ENCODE measurements at places on chromosomes 16 and 17. TPM values are rescaled to one million over a fixed set of nuclear protein-coding genes. Genes with fewer than 3 reads are reported as not detected.
A peak's percentile ranks its signal among the peaks of the same experiment; 100 is the strongest.

DNA sequence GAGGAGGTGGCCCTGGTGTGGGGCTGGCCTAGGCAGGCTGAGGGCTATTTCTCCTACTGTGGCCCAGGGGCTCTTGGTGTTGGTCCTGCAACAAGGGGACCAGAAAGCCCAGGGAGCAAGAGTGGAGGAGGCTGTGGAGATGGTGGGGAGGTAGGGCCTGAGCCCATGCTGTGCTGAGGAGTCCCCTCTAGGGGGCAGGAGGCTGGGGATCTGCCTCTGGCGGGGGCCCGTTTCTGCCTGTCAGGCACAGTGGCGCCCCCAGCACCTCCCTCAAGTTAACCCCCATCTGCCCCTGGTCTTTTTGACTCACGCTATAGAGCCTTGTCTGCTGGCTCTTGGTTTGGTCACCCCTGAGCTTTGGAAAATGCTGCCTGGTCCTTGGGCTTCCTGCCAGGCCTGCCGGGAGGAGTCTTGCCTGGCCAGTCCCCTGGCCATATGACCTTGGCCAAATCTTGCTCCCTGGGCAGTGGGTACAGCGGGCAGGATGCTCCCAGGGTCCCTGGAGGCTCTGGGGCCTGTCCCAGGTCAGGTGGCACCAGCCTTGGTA, 5.9 kb downstream of the BAIAP2 start:
- peak; percentile 61 for DNase-seq

DNA sequence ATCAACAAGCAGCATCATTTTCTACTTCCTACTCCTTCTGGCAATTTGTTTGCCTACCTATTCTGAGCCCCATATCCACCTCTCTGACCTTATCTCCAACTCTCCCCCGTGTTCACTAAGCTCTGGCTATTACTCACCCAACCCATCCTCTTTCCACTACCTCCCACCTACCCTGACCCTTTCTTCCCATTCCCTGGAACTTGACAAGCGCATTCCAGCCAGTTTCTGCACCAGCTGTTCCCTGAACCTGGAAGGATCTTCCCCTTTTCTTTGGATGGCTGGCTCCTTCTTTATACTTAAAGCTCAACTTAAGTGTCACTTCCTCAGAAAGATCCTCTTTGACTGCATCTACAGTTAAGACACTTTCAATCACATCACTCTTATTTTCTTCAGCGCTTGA, 2.2 kb downstream of the DCUN1D3 start:
- DNase-seq, result no peak

DNA sequence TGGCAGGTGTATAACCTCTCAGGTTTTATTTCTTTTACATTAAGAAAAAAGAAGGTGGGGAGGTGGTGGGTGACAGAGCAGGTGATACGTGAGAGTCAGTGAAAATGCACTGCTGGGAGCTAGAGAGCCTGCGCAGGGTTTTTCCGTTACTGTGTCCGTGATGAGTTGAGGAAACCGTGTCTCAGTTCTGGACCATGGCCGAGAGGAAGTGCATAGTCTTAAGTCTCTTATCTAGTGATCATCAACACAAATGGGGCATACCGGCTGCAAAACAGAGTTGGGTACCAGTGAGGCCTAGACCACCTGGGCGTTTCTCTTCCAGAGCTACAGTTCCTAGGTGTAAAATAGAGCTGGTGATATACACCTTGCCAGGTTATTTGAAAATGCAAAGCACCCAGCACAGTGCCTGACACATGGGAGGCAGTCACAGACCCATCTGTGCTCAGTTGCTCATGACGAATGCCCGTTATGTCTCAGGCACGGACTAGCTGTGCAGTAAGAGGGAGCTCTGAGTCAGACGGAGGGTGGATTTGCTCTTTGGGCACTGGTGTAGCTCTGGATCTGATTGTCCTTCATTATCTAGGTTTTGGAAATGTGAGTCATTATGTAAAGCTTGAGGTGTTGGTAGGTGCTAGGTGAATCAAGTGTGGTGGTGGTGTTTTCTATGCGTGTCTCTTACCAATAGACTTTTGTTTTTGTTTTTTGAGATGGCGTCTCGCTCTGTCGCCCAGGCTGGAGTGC, 60.9 kb downstream of the RPTOR start:
- DNase-seq, result peak; percentile 89

DNA sequence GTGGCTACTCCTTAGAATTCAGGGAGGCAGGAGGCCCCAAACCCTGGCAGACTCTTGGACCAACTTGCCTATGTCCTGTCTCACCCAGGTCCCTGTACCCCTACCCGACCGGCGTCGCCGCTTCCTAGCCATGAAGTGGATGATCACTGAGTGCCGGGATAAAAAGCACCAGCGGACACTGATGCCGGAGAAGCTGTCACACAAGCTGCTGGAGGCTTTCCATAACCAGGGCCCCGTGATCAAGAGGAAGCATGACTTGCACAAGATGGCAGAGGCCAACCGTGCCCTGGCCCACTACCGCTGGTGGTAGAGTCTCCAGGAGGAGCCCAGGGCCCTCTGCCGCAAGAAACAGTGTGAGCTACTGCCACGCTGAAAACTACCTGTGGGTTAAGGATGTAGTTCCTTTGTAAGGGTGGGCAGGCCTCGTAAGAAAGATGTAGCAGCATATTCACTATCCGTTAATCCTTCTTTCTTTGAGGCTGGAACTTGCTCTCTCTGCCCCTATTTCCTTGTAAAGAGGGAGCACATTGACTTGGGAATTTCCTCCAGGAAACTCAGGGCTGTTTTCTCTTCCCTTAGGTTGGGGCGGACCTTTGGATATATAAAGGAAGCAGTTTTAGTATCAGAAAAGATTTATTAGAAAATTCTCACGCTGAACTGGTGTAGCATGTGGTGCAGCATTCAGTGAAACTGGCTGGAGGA, 4.1 kb downstream of the MRPS7 start:
- DNase-seq, result no peak

DNA sequence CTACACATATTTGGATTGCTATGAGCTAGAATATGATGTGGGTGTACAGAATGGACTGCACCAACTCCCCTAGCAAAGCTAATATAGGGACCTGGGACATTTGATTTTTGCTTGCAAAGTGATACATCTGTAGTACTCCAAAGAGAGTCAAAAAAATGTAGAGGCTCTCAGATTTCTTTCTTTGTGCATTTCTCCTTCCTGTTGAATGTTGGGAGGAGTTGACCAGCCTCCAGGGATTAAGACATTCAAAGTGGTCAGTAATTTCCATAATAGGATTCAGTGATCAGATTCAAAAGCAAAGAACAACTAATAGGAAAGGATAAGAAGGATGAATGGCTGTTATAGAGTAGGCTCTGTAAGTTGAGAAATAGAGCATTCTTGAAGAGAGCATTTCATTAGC, 934.9 kb downstream of the KCNJ2 start:
- DNase-seq, result no peak

DNA sequence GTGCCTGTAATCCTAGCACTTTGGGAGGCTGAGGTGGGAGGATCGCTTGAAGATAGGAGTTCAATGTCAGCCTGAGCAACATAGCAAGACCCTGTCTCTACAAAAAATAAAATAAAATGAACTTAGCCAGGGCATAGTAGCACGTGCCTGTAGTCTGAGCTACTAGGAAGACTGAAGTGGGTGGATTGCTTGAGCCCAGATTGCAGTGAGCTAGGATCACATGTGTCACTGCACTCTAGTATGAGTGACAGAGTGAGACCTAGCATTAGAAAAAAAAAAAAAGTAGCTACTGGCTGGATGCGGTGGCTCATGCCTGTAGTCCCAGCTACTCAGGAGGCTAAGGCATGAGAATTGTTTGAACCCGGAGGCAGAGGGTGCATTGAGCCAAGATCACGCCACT, 6.0 kb downstream of the ADAP2 start:
- no peak for DNase-seq

GRCh38 chr17:41777574-41778188, 8.8 kb downstream of the JUP start:
- no peak for DNase-seq

- no peak for DNase-seq
These were observed 11.3 kb upstream of the CYB5B start for GRCh38 chr16:69413045-69413664.

GRCh38 chr16:73775841-73776388, 520.7 kb upstream of the PSMD7 start:
- no peak for DNase-seq

- DNase-seq, result peak; percentile 80
These were observed 67.3 kb downstream of the ANKRD11 start for GRCh38 chr16:89422905-89423630.

DNA sequence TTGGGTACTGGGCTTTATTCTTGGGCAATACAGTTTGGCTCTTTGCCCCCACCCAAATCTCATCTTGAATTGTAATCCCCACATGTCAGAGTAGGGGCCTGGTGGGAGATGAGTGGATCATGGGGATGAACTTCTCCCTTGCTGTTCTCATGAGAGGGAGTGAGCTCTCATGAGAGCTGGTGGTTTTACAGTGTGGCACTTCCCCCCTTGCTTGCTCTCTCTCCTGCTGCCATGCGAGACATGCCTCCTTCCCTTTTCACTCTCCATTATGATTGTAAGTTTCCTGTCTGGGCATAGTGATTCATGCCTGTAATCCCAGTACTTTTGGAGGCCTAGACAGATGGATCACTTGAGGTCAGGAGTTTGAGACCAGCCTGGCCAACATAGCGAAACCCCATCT, 18.1 kb upstream of the CNEP1R1 start:
- DNase-seq, result no peak

- DNase-seq, result no peak
These were observed 19.6 kb upstream of the B4GALNT2 start for GRCh38 chr17:49112936-49113335.

DNA sequence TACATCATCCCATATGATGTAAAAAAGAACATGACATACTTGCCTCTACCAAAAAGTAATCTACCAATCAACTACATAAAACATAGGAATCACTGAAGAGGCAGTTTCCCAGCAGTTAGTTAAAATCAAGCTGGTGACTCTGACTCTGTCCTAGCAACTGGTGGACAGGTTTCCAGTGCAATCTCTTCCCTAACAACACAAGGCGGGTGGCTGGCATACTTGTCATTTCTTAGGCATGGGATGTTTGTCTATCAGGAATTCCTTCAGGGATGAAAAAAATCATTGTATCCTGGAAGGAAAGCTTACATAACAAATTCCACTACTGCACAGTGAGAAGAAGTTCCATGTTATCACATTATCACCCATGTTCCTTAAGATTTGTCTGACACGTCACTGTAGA, 50.9 kb downstream of the HELZ start:
- DNase-seq, result no peak

GRCh38 chr16:82682767-82683166, 56.0 kb downstream of the CDH13 start:
- DNase-seq, result no peak

DNA sequence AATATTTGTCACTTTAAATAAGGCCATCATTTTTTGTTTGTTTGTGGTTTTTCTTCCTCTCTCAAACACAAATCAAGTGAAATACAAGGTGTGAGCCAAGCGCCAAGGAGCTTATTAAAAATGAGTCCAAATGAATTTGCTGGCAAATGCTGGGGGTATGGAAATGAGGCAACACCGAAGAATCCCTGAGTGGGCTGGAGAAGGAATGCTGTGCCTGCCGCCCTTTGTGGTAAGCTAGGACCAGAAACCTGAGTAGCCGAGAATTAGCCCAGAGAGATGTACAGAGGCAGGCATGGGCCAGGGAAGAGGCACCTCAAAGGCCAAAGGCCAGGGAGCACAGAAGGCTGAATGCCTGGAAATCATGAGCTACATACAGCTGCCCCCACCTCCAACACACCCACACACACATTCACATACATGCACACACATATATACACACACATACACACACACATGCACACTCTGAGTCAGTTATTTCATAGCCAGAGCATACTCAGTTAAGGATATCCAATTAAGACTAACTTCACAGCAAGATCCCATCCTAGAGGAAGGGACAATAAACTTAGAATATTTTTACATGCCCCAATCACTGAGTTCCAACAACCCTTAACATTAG, 266.1 kb upstream of the DYNLRB2 start:
- no peak for DNase-seq

DNA sequence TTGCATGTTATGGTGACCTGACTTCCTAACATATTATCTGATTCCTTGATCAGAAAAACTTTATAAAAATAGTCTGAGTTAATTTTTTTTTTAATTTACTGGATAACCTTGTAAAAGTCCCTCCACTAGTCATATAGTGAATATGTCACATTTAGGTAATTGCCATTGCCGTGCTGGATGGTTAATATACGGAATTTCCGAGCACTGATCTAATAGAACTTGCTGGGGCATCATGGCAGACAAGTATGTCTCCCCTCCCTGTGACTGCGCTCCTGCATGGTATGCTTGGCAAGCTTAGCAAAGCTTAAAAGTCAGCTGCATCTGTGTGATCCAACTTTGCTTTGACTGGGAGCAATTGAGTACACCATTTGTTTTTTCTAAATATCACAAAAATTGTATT, 239.4 kb upstream of the TBX2 start:
- DNase-seq, result no peak

The LYZL6 gene
- not detected for total RNA-seq

The MMP28 gene
- total RNA-seq, result 0.09 TPM

The GSE1 gene
- 13.2 TPM for total RNA-seq

The AANAT gene
- total RNA-seq, result 0.16 TPM

The HS3ST4 gene
- total RNA-seq, result not detected

The SLC43A2 gene
- total RNA-seq, result 0.76 TPM

The CHST5 gene
- total RNA-seq, result 0.40 TPM

The KRTAP9-2 gene
- not detected for total RNA-seq

The EXOC3L1 gene
- total RNA-seq, result not detected

The PRDM7 gene
- not detected for total RNA-seq

The GPRC5B gene
- total RNA-seq, result 0.30 TPM
